NCI-H187 treated with DMSO at 0.1 percent for 48 hours (cell line): ENCODE measurements at places on chromosomes 11 and 22.

- DNase-seq, result no peak
Observed at GRCh38 chr11:87491381-87491780, 453.6 kb downstream of the TMEM135 start.

DNA sequence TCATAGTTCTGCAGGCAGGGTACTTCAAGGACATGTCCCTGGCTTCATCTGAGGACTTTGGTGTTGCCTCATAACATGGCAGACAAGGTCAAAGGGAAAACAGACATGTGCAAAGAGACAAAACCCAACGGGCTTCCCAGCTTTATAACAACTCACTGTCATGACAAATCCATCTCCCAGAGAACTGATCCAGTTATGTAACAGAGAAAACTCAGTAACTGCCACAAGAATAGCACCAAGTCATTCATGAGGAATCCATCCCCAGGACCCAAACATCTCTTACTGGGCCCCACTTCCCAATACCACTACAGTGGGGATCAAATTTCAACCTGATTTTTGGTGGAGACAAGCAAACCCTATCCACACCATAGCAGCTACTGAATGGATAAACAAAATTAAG lies 13.0 kb downstream of the OR52N4 start:
- DNase-seq, result no peak

DNA sequence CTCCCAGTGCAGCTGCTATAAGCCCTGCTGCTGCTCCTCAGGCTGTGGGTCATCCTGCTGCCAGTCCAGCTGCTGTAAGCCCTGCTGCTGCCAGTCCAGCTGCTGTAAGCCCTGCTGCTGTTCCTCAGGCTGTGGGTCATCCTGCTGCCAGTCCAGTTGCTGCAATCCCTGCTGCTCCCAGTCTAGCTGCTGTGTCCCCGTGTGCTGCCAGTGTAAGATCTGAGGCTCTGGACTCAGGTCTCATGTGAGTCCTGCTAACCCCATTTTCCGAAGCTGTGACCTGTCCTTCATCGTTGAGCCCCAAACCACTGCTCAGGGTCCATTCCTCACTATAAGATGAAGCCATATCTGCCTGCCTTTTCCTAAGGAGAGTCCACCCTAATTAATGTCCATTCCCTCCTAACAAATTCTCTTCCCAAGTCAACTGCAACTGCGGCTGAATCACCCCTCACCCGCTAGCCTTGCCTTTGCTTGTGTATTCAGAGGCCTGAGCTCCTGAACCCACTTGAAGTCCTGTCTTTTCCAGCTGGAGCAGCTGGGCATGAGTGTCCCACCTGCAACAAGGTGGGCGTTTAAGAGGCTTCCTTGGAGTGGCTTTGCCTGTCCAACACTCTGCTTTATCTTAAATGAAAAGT lies 626 bp downstream of the KRTAP5-7 start:
- DNase-seq, result no peak

DNA sequence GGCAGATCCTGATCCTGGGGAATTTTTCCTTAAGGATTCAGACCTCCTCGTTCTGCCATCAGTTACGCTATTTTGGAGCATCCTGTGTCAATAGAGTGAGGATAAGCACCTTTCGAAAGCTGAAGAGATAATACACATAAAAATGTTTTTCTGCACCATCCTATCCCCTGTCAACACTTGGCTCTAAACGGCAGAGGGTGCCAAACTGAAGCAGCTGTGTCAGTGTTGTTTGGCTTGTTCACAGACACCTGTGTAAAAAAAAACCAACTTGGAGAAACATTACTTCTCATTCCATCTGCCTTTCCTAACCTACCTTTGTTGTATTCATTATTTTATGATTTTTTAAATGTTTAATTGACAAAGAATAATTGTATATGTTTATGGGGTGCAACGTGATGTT lies 417.0 kb upstream of the DDI1 start:
- DNase-seq, result peak; percentile 11

GRCh38 chr11:33869481-33870422 lies 22.1 kb downstream of the LMO2 start:
- no peak for DNase-seq

GRCh38 chr22:32501836-32502752 lies 27.5 kb downstream of the FBXO7 start:
- DNase-seq, result no peak

- no peak for DNase-seq
Observed at GRCh38 chr11:96023275-96023674, 99.4 kb upstream of the MTMR2 start.

- DNase-seq, result no peak
Observed at GRCh38 chr11:15204711-15205110, 90.0 kb downstream of the INSC start.

DNA sequence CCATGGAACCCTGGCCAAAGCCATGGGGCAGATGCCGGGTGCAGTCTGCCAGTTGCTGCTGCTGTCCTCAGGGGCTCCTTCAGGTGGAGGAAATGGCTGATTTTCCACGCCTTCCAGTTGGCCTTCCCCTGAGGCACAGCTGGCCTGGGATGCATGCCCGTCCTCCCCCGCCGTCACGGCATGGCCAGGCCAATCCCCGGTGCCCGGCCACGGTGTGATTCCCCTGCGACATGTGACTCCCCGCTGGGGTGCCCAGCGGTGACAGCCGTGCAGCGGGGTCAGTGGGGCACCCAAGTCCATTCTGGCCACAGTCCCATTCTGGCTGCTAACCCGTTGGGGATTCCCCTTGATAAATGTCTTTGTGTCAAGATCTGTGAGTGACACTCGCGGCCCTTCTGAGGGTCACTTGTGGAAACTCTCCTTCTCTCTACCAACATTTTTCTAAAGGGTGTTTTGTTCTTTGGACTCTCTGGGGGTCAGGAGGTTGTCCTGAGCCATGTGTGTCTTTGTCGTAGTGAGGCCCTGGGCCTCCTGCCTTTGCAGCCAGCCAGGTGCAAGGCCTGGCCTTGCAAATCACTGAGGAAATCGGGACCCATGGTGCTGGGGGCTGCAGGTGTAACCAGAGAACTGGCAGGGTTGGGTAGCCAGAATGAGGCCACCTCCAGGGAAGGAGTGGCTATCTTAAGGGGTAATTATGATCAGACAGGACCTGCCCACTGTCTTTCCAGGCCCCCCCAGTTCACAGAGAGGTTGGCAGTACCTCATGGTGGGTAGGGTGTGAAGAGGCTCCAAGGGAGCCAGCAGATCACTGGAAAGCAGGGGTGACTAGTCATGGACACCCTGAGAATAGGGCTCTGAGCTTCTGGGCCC lies 37.1 kb downstream of the KCNQ1OT1 start:
- DNase-seq, result no peak

DNA sequence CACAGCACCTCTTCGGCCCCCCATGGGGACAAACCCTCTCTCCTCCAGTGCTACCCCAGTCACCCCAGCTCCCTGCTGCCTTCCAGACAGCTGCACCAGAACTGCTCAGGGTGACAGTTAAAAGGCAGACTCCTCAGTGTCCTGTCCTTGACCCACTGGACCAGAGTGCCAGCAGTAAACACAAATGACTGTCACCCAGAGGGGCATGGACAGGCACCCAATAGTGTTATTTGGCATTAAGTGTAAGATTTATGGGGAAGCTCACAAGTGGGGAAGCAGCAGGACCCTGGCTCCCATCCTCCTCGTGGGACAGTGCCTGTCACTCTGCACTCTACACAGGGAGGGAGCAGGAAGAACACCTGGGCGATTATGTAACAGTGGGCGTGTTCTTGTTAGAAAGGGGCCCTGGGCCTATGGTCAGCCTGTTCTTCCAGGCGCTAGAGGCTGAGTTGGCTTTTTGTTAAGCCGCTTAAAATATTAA lies 5.0 kb downstream of the RPS19BP1 start:
- DNase-seq, result no peak

- no peak for DNase-seq
Observed at GRCh38 chr11:111502611-111503010, 9.6 kb downstream of the BTG4 start.

GRCh38 chr22:26939466-26939865 lies 282.1 kb downstream of the MIAT start:
- DNase-seq, result no peak

- DNase-seq, result no peak
Observed at GRCh38 chr11:13302420-13302958, 24.9 kb downstream of the BMAL1 start.

- DNase-seq, result no peak
Observed at GRCh38 chr22:29396126-29396525, 7.8 kb upstream of the AP1B1 start.

DNA sequence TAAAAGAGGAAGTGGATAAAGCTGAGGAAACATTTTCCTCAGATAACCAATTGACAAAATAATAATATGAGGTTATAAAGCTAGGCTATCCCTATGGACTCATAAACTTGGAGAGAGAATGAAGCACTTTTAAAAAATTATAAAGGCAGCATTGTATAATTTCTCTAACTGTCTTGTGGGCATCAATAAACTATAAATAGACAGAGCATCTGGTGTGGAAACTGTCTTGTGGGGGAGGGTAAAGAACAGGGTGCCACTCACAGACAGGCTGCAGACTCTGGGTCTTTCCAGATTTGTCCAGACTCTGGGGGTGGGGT lies 333.5 kb downstream of the BUD13 start:
- DNase-seq, result no peak

GRCh38 chr11:47998345-47998732 lies 18.0 kb downstream of the PTPRJ start:
- no peak for DNase-seq

- no peak for DNase-seq
Observed at GRCh38 chr22:41499624-41500280, 30.8 kb downstream of the ACO2 start.

DNA sequence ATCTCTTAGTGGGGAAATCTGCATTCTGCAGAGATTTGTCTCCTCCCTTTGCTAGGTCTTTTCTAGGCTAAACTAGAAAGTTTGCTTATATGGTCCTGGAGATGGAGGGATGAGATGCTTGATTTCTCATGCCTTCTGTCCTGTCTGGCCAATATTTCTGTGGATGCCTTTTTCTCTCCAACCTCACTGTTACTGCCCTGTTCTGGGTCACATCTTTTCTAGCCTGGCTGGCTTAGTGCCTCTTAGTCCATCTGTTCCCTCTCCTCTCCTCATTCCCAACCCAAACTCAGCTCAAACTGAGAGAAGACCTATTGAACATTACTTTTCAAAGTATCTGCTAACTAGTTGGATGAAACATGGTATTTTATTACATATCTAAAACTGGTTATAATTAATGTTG lies 62.0 kb downstream of the RRM1 start:
- no peak for DNase-seq

- no peak for DNase-seq
Observed at GRCh38 chr11:111452146-111452545, 60.0 kb downstream of the BTG4 start.
